ENCODE measurements at places on chromosomes 4 and X.

GRCh38 chrX:134745636-134746409 lies 87.6 kb upstream of the PLAC1 start:
- no peak for DNase-seq

GRCh38 chr4:183348706-183349659 lies 26.8 kb upstream of the CLDN24 start:
- no peak for DNase-seq

DNA sequence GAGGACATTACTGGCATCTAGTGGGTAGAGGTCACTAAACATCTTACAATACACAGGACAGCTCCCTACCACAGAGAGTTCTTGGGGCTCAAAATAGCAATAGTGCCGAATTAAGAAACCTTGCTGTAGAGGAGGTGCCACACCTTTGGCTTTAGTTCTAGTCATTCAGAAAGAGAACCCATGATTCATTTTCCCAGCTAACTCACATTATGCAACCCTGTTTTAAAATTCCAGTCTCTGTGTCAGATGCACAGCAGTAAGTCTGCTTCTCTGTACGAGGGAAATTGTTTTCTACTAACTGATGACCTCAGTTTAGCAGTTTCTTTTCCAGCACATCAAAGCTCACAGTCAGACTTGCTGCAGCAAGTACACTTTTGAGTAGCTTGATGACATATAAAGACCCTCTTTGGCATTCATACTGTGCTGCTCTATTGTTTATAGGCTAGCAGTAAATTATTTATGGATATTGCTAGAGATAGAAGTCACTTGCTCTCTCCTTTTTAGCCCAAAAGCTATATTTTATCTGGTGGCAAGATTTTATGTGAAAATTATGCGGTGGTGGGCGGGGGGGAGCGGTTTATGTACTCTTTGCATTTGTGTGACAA lies 487.8 kb upstream of the MAGEB18 start:
- DNase-seq: no peak

GRCh38 chr4:174358829-174359228 lies 75.1 kb downstream of the CEP44 start:
- DNase-seq: no peak

- no peak for DNase-seq
These were observed 852.9 kb downstream of the TECRL start for GRCh38 chr4:63556332-63556731.

GRCh38 chrX:10079231-10079630 lies 77.5 kb upstream of the CLCN4 start:
- DNase-seq: no peak

DNA sequence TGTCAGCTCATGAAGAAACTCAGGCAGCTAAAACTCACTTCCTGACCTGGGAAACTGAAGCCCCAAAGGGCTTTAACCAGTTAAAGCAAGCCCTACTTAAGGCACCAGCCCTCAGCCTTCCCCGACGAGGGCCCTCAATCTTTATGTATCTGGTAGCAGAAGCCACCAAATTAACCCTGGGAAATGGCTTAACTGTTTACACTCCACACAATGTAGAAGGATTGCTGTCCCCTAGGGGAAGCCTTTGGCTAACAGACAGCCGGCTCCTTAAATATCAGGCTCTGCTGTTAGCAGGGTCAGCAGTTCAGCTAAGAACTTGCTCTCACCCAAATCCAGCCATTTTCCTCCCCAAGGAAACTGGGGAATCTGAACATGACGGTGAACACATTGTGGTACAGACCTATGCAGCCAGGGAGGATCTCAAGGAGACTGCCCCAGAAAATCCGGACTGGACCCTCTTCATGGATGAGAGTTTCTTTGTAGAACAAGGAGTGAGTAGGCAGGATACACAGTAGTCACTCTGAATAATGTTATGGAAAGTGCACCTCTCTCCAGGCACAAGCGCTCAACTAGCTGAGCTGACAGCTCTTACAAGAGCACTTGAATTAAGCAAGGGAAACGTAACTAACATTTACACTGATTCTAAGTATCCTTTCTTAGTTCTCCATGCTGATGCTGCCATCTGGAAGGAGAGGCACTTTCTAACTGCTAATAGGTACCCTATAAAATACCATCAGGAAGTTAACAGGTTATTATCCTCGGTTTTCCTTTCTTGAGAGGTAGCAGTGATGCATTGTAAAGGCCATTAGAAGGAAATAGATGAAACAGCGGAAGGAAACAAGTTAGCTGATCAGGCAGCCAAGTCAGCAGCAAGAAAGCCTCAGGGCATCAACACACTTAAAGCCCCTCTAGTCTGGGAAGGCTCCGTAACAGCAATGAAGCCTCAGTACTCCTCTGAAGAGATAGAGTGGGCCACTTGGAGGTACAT lies 9.6 kb upstream of the NAF1 start:
- DNase-seq: no peak
